ENCODE measurements at places on chromosomes 5 and 9.

DNA sequence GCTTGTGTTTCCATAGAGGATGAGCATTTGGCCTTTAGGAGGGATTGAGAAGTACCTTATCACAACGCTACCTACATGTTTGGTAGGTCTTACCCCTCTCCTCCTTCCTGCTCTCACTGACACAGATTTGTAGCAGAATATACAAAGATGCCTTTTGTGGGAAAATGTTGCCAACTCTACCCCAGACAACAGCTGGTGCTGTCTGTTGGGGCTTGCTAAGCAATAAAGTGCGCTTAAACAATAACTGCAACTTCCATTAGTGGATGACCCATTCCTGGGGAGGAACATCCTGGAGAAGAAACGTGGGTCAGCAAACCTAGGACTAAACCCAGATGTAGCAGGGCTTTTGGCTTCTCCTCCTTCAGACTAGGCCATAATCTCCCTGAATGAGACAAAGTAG, 174.3 kb downstream of the EFNA5 start:
- DNase-seq: no peak

DNA sequence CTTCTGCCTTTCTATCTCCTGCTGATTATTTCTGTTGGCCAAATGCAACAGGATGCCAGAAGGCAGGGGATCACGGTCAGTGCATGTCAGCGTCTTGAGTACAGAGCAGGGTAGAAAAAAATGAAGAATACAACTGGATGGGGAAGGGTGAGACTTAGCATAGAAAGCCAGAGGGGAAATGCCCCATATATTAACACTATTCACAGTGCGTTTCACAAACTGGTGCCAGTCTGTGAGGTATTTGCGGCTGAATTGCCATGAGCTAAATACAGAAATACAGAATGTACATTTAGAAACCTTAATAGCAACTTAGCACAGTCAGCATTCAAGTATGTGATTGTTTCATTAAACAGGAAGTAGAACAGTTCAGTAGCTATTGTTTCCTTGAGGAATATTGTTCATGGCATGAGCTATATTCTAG, 31.0 kb upstream of the SLC1A3 start:
- DNase-seq: no peak

DNA sequence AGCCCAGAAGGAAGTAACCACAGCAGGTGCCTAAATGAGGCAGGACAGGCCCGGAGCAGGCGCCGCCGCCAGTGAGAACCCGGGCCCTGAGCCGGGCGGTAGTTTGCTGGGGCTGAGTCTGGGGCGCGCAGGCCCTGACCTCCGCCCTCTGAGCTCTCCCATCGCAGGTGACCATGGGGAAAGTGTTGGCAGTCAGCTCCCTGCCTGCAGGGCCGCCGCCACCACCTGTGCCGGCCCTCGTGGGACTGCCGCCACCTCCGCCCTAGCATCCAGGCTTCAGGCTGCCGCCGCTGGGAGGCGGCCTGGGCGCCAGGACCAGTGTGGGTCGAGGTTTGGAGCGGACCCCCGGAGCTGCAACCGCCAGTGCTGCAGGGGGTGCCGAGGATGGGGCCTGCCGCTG, 61.1 kb downstream of the TARS1 start:
- DNase-seq: no peak

DNA sequence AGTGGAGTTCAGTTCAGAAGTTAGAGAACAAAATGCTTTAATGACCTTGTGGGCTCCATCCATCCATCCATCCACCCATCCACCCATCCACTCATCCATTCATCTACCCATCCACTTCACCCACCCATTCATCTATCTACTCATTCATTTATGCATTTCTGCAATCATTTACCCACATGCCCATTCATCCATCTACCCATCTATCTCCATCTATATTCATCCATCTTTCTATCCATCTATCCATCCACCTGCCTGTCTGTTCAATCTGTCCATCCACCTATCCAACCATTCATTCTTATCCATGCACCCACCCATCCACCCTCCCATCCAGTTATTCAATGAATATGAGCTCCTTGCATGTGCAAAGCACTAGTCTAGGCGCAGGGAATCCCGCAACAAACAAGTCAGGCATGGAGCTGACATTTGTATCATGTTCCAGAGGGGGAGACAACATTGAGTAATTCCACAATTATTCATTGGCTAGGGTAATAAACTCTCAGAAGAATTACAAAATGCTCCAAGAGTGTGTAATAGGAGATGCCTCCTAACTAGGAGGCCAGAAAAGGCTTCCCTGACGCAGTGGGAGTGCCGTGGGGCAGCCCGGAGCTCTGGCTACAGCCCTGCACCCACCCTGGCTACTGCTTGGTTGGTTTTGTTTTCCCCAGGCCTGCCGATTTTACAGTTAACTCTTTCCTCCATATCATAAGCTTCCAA, 211.2 kb downstream of the NXNL2 start:
- no peak for DNase-seq

DNA sequence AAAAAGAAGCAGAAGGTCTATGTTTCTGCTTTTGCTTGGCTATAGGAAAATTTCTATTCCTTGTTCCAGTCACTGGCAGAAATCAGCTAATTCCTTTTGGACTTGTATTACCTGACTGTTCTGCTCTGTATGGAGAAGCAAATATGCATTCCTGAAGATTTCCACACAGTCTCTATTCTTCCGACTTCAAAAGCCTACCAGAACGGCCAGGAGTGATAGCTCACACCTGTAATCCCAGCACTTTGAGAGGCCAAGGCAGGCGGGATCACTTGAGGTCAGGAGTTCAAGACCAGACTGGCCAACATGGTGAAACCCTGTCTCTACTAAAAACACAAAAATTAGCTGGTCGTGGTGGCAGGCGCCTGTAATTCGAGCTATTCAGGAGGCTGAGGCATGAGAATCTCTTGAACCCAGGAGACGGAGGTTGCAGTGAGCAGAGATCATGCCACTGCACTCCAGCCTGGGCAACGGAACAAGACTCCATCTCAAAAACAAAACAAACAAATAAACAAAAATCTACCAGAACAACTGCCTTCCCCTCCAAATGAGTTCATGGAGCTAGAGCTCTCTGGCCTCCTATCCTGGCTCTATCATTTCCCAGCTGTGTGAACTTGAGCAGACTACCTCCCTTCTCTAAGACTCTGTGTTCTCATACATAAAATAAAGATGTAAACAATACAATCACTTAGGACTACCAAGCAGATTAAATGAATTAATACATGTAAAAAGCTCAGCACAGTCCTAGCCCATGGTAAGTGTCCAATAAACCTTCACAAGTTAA, 17.0 kb downstream of the MYO10 start:
- no peak for DNase-seq

DNA sequence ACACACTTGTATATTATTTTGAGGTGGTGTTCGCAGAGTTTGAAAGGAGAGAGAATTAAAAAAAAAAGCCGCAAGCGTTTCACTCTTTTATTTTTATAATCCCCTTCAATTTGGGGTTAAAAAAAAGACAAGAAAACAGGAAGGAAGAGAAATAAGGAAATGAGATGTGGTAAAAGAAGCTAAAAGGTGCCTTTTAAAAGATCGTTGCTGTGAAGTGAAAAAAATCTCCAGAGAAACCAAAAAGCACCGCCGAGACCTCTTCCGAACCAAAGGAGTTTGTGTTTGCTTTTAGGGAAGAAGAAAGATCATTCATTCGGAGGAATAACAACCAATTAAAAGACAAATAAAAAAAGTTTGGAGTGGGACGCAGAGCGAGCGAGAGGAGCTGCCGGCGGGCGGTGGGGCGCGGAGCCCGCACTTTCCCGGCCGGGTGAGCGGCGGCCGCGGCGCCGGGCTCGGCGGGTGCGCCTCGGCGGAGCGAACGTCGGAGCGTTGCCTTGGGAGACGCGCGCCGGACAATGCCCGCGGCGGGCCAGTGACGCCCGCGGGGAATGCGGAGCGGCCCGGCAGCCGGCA, 355 bp downstream of the TLE4 start:
- no peak for DNase-seq

Data from activated naive CD4-positive, alpha-beta T cell (primary cell).